Bronchial epithelial cell (primary cell): ENCODE measurements at places on chromosomes 5 and 9.

DNA sequence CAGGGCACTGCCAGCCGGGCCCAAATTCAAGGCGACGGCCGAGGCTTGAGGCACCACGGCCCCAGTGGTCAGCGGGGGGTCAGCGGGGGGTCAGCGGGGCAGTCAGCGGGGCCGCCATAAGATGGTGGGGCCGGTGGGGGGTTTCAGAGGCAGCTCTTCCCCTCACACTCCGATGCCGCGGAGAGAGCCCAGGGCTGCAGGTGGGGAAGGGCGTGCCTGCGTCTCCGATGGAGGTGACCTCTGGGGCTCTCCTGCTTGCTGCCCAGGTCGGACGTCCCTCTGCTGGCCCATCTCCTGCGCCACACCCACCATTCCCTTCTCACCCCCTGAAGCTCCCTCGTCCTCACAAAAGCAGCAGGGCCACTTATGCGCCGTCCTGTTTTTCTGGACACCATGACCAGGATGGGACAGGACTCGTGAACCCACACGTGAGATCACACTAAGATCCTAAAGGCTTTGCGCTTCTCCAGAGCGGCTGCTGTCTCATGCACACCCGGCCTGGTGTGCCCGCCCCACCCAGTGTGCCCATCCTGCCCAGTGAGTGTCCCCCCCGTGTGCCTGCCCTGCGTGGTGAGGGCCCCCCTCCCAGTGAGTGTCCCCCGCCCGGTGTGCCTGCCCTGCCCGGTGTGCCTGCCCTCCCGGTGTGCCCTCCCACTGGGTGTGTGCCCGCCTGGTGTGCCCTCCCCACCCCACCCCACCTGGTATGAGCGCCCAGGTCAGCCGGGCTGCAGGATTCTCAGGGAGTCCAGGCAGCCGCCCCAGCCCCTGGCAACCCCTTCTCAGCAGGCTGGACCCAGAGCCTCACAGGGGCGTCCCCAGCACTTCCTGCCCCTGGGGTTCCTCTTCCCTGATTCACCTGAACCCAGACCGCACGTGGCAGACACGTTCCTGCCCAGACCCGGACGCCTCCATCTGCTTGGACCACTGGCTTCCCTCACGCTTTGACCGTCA, 48.7 kb upstream of the NKD2 start:
- no peak for DNase-seq

DNA sequence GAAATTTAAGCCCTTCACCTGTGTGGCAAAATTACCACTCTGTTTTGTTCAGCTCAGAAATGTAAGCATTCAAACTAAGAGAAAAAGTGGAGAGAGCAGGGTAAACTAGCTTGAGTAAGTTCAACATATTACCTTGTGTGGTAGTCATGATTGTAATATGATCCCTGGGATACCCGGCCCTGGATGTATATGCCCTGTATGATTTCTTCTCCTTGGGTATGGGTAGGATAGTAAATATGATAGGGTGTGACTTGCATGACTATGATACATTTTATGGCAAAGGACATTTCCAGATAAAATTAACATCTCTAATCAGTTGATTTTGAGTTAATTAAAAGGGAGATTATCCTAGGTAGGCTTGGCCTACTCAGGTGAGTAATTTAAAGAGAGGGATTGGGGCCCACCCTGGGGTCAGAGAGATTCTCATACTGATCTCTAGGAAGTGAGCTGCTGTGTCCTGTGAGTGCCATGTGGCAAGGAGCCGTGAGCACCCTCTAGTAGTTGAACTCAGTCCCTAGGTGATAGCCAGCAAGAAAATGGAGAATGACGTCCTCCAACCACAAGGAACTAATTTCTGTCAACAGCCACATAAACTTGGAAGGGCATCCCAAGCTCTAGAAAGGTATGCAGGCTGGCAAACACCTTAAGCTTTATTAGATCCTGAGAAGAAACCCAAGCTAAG, 62.2 kb upstream of the ANXA1 start:
- DNase-seq = peak; percentile 47

DNA sequence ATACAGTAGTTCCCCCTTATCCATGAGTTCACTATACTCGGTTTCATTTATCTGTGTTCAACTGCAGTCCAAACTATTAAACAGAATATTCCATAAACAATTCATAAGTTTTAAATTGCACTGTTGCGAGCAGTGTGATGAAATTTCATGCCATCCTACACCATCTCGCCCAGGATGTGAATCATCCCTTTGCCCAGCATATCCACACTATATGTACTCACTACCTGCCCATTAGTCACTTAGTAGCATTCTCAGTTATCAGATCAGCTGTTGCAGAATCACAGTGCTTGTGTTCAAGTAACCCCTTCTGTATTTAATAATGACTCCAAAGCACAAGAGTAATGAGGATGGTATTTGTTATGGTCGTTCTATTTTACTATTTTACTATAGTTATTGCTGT, 51.5 kb downstream of the SHOC1 start:
- peak; percentile 99 for DNase-seq

GRCh38 chr5:161442471-161442870, 104.1 kb downstream of the GABRB2 start:
- no peak for DNase-seq

DNA sequence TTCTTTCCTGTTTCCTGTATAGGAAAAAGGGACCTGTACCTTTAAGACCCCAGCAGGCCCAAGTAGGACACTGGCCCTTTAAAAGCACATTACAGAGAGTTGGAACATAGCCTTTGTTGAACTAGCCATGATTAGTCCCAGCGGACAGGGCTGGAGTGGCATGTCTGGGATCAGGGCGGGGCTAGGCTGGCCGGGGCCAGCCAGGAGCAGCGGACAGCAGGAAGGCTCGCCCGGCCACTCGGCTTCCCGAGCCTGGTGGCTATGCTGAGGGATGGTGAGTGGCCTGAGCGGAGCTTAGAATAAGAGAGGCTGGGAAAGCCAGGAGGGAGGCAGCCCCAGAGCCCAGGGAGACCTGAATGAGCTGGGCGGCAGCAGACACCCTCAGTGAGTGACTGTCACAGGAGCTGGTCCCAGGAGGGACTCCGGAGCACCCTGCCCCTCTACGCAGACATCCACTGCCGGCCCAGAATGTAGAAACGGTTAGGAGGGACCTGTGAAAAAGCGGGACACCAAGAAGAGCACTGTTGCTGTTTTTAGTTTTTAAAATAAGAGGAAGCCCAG, 92.1 kb downstream of the DAB2IP start:
- DNase-seq = peak; percentile 58

DNA sequence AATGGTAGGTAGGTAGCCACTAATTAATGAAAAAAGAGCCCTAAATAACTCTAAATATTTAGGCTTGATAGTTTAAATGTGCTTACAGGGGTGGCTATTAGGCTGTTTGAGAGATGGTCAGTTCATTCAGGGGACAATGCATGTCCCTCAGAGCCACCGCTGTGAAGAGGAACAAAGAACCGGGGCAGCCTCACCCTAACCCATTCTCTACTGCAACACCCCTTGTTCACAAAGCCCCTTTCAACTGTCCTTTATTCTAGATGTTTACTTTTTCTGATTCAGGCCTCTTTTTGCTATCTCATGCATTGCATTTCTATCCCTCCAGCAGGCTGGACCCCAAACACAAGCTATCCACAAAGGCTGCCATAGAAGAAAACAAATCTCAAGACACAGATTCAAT, 906.7 kb downstream of the NR2F1-AS1 start:
- DNase-seq = no peak

DNA sequence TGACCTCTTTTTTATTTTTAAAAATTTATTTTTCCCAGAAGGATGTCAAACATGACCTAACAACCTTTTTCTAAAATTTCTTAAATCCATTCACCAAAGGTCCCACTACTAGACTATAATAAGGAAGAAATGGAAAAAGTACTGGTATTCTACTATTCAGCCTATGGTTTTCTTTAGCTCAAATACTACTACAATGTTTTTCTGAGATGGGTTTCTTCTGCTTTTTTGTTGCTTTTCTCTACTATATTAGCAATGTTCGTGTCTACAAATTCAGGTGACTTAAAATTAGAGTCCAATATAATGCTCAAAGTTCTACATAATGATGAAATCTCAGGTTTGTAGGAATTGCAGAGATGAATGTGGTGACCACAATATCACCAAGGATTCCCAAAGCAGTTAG, 7.9 kb downstream of the ERP44 start:
- no peak for DNase-seq

GRCh38 chr9:131918481-131918880, 161.2 kb downstream of the MED27 start:
- no peak for DNase-seq

GRCh38 chr9:36358486-36358885, 41.6 kb downstream of the RNF38 start:
- DNase-seq = no peak

GRCh38 chr5:154866841-154867240, 8.4 kb downstream of the CNOT8 start:
- no peak for DNase-seq

GRCh38 chr5:36796155-36796554, 80.4 kb upstream of the NIPBL start:
- no peak for DNase-seq

DNA sequence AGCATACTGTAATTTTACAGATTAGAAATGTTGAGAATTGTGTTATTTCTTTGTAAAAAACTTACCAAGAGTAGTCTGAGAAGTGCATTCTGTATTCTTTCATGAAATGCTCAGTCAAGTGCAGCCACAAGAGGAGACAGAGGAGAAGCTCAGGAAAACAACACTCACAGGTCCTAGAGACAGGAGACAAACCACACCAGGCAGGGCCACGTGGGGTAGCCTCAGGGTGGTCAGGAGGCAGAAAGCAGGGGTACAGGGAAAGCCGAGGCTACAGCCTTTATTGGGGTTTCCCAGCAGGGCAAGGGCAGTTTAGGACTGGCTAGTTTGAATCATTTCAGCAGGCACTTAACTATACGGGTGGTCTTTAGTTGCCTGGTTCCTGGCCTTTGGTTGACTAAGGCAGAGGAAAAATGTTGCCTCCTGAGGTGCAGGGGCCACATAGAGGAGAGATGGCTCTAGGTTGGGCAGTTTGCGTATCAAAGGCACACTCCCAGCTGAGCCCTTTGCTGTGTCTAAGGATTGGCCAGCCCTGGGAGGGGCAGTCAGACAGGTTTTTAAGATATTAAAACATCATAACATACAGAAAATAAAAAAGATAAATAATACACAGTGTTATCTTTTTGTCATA, 230.9 kb upstream of the ANKRD55 start:
- DNase-seq = no peak

GRCh38 chr5:140286424-140286823, 16.5 kb downstream of the PFDN1 start:
- DNase-seq = no peak

- DNase-seq = peak; percentile 77
Measured at GRCh38 chr9:36584620-36585460, 12.1 kb downstream of the MELK start.

DNA sequence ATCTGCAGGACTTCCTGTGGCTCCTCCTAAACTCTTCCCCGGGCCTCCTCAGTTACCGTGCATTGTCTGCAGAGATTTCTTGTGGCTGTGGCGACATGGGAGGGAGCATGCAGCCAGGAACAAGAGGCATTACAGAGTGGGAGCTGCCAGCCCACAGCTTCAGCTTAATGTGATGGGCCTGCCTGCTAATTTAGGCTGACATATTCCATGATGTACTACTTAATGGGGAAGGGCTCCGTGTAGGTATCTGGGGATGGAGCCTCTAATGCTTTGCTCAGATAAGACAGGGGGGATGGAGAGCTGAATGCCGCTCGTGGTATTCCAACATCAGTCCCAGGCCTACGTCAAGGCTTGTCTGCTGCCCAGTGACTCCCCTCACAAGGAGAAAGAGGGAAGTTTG, 137.6 kb upstream of the GPR151 start:
- DNase-seq = no peak

DNA sequence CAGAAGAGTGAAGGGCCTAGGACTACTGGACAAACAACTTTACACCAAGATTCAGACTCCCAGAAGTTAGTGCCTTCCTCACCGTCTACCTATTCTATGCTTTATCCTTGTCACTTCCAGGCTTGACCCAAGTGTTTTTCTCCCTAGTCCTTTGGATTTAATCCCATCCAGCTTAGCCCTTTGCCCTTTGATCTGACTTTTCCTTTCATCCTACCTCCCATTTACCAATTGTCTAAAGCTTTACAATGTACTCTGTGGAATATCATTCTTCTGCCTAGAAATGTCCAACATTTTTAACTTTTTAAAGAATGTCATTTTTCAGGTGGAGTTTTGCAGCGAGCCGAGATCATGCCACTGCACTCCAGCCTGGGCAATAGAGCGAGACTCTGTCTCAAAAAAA, 292.1 kb downstream of the EPB41L4A start:
- DNase-seq = no peak

- peak; percentile 82 for DNase-seq
Measured at GRCh38 chr5:96662725-96663518, 746 bp downstream of the CAST start.

DNA sequence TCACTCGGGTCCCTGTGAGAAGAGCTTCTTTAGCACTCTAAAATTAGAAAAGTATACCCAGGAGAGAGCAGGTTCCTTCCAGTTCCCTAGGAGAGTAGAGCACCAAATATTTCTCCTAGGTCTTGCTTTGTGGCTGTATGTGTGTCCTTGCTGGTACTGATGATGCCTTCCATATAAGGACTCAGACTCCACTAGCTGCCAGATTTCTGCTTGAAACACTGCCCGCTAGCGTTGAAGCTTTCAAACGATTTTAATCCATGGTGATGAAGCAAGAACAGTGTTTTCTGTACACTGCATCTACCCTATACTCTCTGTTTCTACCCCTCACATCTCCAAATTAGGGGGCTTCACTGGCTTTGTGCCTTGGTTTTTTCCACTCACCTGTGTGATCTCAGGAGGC, 2.4 kb upstream of the SMC2 start:
- no peak for DNase-seq

DNA sequence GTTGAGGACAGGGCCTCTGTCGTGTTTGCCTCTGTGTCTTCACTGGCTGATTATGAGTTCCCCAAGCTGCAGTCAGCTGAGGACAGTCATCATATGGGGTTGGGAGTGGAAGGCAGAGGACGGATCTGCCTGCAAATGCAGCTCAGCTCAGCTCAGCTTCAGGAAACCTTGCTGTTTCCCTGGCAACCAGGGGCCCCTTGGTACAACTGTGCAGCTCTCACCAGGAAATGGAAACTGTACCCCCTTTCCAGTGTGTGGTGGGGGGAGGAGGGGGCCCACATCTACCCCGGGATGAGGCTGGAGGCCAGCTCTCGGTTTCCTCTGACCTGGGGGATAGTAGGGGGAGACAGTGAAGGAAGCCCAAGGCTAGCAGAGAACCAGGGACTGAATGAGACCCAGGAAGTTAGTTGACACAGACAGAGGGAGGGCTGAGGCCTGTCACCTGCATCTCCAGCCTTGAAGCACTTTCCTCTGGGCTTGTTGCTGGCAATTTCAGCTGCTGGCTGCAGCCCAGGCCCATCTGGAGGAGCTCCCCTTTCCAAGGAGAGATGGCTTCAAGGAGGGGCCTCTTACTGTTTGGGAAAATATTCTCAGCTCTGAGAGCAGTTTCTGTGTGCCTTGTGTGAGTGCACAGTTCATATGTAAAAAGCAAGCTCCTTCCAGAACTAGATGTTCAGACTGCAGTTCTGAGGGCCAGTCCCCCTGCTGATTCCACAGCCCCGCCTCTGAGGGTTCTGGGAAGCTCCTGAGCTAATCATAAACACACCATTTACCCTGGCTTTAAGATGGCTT, 6.9 kb downstream of the ANXA6 start:
- DNase-seq = no peak

- DNase-seq = no peak
Measured at GRCh38 chr5:41747708-41748107, 122.5 kb downstream of the OXCT1 start.
